ENCODE measurements at places on chromosomes 1 and 21.
A peak's percentile ranks its signal among the peaks of the same experiment; 100 is the strongest.

DNA sequence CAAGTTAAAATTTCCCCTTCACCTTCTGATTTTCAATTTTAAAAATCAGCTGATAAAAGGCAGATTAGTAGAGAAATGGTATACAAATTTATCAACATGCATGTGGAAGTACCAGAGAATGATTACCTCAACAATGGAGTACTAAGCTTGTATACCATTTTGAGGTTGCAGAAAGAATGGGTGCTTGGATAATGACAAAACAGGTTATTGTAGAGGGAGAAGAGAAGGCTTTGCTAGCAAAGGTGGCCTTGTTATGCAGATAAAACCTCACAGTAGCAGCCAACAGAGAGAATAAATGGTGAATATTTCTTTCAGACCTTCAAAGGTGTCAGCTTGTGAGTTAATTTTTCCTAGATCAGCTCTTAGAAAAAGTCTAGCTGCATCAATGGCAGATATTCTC lies 1174.9 kb upstream of the ADGRL4 start:
- DNase-seq: no peak

DNA sequence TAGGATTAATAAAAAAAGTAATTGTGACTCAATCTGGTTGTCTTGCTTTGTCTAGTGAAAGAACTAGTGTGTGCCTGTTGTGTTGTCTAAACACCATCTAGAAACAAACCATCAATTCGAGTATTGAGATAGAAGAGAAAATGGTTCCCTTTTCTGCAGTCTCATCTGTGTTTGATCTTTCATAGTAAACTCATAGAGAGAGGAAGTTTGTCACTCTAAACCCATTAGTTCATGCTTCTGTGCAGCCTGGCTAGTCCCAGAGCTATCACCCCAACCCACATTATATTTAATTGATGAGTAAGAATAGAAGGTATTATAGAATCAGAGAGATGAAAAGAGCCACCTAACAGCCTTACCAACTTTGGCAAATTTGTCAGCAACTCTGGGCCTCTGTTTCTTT lies 99.5 kb downstream of the TGFB2 start:
- DNase-seq: no peak

- no peak for DNase-seq
These were observed 74.9 kb downstream of the JAK1 start for GRCh38 chr1:64891448-64891825.

GRCh38 chr1:37513795-37514349 lies 694 bp downstream of the MEAF6 start:
- peak; percentile 9 for DNase-seq

- DNase-seq: no peak
These were observed 182.9 kb upstream of the ATP1B1 start for GRCh38 chr1:168923521-168924136.

GRCh38 chr1:207155028-207155427 lies 51.0 kb downstream of the C4BPA start:
- DNase-seq: no peak

- DNase-seq: no peak
These were observed 9.4 kb upstream of the UAP1 start for GRCh38 chr1:162551969-162552683.

DNA sequence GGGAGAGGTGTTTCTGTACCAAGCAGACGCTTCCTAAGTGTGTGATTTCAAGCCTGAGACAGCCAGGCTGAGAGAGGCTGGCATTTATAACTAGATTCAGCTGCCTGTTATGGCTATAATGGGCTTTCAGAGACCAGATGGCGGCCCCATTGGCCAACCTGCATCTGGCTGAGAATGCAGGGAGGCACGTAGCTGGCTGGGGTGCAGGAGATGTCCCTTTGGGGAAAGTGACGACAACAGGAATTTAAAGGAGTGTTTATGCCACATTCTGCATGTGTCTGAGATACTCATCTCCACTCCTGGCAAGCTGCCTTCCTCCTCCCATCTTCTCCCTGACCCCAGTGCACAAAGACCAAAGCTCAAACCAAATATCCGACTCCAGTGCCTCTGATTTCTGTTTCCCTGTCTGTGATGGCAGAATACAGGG lies 21.3 kb upstream of the CCDC190 start:
- no peak for DNase-seq

DNA sequence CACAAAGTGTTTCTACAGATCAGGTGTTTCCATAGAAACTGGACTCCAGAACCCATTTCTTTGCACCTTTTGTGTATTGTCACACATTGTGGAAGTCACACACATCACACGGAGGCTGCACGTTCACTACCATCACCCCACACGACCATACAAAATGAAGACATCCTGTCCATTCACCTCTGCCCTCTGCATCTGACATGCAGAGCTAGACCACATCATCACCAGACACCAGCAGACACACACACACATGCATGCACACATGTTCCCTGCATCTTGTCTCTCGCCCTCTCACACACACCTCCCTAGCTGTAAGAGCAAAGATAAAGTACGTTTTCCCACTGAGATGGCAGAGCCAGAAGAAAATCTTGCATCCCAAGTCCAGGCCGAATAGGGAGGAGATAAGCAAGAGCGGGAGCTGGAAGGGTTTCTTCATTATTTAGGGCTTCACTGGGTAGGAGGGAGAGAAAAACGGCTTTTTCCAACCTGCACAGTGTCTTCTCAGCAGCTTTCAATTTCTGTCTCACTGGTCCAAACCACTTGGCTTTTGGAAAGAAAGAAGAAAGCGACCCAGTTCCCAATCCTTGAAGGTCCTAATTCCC lies 709 bp downstream of the PRELP start:
- DNase-seq: no peak

- DNase-seq: no peak
These were observed 104.4 kb downstream of the GALNT2 start for GRCh38 chr1:230171356-230172015.

DNA sequence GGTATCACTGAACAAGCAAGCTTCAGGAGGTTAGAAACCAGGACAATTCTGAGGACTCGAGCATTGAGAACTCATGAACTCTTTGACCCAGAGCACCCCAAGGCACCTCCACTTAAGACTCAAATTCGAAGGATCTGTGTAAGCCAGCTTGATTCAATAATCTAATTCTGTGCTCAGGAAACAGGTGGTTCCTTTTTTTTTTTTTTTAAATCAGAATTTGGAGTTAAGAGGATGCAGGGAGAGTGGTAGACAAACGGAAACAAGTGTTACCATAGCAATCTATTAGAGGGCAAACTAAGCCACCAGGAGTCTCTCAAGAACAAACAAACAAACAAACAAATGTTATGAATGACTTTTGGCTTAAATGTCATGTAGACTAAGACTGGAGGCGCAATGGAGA lies 53.8 kb upstream of the DPH5 start:
- no peak for DNase-seq

GRCh38 chr1:183246436-183246835 lies 60.4 kb downstream of the LAMC2 start:
- DNase-seq: no peak

DNA sequence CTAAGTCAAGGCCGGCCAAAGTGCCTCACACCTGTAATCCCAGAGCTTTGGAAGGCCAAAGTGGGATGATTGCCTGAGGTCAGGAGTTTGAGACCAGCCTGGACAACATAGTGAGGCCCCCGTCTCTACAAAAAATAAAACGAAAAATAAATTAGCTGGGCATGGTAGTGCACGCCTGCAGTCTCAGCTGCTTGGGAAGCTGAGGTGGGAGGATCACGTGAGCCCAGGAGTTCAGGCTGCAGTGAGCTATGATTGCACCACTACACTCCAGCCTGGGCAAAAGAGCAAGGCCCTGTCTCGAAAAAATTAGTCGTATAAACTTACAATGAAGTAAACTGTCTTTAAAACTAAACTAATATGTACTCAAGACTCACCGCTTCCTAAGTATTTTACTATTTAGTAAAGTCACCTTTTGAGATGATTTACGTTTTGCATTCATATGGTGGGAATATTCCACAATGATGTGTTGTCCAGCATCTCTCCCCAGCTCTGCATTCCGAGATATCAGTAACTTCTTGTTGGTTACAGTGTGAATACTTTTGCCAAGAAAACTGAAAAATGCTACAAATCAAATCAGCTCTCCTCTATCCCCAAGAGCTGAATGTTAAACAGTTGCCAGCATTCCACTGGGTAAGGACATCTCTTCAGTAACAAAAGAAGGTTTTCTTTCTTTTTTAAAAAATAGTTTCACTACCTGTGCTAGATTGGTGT lies 84.9 kb upstream of the C21orf91 start:
- DNase-seq: no peak

- no peak for DNase-seq
These were observed 2.8 kb downstream of the GCSAML start for GRCh38 chr1:247551721-247552120.
